ENCODE measurements at places on chromosomes 7 and 10. TPM values are rescaled to one million over a fixed set of nuclear protein-coding genes. Genes with fewer than 3 reads are reported as not detected.

CACNB2 gene
- 0.31 TPM for polyA plus RNA-seq

DNA sequence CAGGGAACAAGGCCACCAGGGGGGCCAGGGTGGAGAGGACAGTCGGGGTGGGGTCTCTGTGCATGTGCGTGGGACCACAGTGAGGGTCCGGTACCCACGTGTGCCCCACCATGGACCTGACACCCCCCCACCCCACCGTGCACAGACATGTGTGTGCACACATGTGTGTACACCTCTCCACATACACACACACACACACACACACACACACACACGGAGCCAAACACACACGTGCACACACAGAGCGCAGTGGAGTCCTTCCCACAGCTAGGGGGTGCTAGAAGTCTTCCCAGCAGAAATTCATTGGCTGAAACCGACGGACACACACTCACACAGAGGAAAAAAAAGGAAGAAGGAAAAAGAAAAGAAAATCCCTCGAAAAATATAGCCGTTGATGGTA lies 42.8 kb upstream of the GNA12 start:
- peak; percentile 83 for DNase-seq

DNA sequence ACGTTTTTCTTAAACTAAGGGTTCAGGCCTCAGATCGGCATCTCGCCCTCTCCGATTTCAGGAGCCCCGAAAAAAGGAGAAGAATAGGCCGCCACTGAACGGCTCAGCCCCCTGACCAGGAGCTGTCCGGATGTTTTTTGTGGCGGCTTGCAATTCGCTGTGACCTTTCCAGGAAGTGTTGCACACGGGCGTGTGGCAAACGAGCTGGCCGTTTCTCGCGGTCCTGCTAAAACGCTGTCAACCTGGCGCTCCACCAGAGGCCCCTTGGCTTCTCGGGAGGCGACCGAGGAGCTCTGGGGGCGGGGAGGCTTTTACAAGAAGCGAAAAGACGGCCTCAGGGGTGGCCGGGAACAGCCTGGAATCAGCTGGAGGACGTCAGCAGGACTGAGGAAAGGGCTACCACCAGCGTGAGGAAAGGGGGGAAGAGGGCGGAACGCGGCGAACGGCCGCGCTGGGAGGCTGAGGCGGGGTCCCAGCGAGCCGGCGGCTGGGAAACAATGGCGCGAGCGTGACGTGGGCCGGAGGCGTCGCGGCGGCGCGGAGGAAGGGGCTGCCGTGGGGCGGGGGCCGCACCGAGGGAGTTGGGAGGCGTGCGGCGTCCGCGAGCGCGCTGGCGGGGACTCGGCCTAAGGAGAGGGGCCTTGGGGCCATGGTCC lies 493 bp downstream of the NT5C2 start:
- peak; percentile 92 for DNase-seq

GBX1 gene
- polyA plus RNA-seq: not detected

DNA sequence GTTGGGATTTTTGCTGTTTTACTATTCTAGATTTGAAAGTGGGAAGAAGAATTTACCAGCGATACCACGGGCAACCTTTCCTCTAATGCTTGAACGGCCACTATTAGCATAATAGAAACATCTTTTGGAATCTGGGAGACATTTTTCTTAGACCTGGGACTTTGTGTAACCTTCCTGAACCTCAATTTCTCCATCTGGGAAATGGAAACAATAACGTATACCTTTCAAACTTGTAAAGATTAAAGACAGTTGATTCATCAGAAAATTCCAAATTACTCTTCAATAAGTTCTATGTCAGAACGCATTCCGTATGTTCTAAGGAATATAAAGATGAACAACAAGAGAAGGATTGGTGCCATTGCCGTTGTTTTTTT lies 453 bp upstream of the RNLS start:
- DNase-seq: no peak

ACBD7 gene
- not detected for polyA plus RNA-seq

DNA sequence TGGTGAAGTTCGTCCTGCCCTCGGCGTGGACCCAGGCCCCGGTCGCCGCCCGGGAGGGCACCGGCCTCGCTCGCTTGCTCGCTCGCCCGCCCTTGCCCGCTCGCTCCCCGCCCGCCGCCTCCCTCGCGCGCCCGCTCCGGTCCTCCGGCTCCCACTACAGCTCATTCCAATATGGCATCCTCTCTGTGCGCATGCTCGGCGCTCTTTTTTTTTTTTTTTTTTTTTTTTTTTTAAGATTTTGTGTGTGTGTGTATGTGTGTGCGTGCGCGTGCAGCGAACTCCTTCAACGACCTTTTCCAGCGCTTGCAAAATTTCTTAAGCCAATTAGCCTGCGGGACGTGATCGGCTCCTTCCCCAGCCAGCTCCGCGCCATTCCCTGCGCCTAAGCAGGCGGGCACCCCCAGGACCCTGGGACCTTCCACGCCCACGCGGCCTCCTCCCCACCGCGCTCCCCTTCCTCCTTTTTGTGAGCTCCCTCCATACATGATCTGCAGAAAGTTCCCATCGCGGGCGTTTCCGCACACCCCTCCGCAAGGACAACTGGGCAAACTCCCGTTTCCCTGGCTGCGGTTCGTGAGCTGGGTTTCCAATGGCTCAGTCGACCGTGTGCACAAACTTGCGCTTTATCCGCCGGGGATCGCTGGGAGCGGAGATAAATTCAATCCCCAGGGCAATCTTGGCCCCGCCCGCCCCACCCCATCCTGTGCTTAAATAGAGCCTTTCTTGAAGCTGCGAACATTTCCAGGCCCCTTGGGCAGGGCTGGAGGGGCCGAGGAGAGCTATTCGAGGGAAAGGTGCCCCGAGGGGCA lies at the start of gene SFMBT2:
Gene SFMBT2, minus strand, starts transcription at position 173 of the 809 bp plus-strand sequence. CDS start 29,136 bp downstream, outside the sequence.
- peak; percentile 77 for DNase-seq
